ENCODE measurements at places on chromosomes 5 and 9. TPM values are rescaled to one million over a fixed set of nuclear protein-coding genes. Genes with fewer than 3 reads are reported as not detected.

GRCh38 chr5:42583322-42583721, 160.1 kb downstream of the GHR start:
- peak; percentile 34 for DNase-seq

- DNase-seq: peak; percentile 9
These were observed 101.0 kb downstream of the TMEM232 start for GRCh38 chr5:110625376-110625999.

DNA sequence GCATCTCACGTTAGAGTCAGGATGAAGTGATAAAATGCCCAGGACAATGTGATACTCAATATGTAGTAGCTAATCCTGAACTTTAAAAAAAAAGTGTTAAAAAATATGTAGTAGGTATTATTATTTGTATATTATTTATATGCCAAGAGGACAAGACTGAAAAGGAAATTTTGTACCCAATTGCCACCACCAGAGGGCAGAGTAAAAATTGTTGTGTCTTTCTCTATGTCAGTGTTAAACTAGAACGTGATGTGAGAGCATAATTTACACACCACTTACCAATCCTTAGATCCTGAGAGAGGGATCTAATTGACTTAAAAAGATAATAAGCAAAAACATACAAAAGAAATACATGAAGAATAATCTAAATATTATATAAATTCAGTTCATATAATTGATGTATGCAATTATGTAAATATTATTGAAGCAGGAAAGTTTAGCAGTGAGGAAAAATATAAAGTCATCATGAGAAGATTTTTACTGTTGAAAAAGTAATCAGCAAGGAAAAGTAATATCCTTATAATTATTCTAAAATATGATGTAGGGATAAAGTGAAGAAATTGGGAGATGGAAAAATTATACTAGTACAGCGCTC, 288.9 kb downstream of the RAB3C start:
- no peak for DNase-seq

DNA sequence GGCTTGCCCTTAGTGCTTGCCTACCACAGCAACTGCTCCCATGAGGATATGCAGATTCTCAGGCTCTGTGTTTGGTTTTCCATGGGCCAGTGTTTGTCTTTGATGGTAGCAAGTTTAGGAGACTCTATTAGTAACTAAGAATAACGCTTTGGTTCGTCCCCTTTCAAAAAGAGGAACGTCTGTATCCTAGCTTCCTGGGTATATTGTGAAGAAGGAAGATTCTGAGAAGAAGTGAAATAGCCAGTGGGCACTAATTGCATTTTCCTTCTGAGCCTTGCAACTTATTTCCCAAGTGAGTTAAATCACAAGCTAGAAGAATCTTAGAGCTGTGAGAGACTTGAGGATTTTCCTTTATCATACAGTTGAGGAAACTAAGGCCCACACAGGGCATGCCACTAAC, 376.8 kb downstream of the PIK3R1 start:
- DNase-seq: no peak

GRCh38 chr9:129735546-129735945, 17.3 kb downstream of the PTGES start:
- no peak for DNase-seq

- no peak for DNase-seq
These were observed 28.2 kb downstream of the MEF2C start for GRCh38 chr5:88854769-88855168.

GRCh38 chr5:62771341-62771740, 192.7 kb downstream of the LRRC70 start:
- no peak for DNase-seq

DNA sequence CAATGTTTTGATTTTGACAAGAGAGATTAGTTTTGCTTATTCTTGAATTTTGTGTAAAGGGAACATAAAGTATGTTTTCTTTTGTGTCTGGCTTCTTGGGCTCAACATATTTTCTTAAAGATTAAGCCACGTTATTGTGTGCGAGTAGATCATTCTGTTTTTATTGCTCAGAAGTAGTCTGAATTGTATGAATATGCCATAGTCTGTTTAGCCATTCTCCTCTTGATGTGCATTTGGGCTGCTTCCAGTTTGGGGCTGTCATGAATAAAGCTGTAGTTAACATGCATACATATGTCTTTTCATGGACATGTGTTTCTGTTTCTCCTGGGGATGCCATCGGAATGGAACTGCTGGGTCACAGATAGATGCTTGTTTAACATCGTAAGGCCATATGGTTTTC, 198.9 kb downstream of the FANCC start:
- DNase-seq: no peak

DNA sequence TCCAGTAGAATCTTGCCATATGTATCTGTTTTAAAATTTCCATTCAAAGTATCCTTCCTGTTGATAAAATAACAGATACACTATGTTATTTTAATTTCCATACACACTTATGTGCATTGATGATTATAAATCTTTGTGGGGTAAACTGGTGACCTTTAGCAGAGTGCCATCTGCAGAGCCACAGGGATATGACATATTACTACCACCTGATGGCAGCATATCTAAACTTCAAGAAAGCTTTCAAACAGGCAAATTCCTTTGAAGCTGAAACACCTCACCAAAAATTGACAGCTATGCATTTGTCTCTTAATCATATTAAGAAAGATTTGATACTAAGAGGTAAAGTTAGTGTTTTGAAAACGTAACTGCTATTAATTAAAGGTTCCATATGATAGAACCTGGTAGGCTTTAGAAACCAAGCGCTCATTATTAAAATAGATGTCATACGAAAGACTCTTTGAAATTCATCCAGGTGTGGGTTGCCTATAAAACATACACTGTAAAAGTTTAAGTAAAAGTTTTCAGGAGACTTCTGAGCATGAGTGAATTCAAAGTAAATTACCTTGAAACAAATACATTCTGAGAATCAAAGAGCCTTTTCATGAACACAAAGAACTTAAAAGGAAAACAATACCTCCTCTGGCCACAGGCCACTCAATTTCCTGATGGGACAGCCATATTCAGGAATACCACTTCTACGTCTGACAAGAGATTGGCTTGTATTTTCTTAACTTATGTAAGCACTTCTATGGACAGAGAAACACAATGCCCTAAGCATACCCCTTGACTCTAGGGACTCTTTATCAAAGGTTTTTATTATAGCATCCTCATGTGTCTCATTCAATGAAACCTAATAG, 93.3 kb downstream of the KIAA0825 start:
- DNase-seq: no peak

GRCh38 chr9:79975621-79976256, 404.0 kb downstream of the TLE4 start:
- DNase-seq: no peak

GRCh38 chr9:128106940-128107467, 20.5 kb downstream of the PTGES2 start:
- no peak for DNase-seq

DNA sequence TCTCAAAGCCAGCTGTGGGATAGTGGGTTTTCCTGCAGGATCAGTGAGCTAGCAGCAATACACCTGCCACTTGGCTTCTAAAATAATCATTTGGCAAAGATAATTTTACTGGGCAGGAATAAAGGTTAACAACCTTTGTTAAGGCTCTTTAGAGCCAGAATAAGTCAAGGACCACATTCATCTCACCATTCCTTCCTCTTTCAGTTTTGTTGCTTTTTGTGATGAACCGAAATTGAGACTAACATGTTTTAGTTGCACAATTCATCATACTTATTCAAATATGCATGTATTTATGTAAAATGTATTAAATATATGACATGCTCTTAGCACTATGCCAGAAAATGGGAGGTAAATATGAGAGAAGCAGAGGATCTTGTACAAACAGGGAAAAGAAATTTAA, 824.4 kb upstream of the TYRP1 start:
- DNase-seq: no peak

DNA sequence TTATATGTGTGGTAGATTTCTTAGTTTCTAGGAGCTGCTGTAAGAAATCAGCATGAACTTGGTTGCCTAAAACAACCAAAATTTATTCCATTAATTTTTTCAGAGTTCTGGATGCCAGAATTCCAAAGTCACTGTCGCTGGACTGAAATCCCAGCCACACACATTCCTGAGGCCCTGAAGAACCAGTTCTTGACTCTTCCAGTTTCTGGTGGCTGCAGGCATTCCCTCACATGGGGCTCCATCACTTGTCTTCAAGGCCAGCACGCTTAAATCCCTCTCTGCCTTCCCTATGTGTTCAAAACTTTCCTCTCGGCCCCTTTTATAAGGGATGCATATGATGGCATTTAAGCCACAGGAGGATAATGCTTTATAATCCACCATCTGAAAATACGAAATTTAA, 1237.5 kb upstream of the CDH9 start:
- DNase-seq: no peak

DNA sequence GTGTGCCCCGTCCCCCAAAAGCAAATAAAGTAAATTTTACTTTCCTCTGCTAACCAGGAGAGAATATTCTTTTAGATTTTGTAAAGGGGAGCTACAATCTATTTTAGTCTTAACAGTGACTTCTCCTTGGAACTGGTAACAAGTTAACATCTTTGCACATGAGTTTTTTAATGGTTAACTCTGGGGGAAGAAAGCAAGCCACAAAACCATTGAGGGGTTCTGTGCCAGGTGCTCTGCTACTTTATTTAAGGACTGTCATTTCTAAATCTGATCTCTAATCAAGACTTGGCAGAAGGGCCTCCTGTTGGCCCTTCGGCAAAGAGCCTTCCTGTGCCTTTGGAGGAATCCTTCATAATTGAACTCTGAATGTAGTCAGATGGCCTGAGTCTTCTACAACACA, 153.4 kb downstream of the SLC12A2 start:
- no peak for DNase-seq

DNA sequence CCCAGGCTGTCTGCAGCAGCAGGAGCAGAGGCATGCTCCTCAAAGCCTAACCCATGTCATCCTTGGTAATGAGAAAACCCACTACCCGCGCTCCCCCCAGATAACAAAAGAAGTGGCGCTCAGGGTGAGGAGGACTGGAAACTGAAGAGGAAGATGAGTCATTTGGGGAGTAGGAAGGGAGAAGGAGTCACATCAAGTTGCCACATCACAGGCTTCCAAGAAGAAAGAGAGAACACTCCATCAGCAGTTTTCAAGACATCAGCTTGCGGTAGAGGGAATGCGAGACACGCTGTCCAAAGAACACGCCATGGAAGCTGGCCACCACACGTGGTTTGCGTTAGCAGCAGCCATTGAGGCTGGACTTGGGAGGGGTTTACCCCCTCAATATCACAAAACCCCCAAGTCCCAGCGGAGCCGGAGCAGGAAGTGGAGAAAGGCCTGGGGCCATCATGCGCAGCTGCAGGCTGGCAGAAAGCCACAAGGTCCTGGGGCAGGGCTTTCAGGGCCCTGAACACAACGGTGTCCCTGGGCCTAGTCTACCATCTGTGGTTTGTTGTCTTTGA, 41.5 kb downstream of the SH3PXD2B start:
- DNase-seq: no peak

The CRB2 gene
- not detected for total RNA-seq

The RGS7BP gene
- total RNA-seq: 24.1 TPM

The PCDHGA2 gene
- 2.6 TPM for total RNA-seq

The SLC6A3 gene
- not detected for total RNA-seq

The GPR21 gene
- 1.1 TPM for total RNA-seq

The IL7R gene
- total RNA-seq: 0.82 TPM

The GBGT1 gene
- total RNA-seq: 4.3 TPM

Measured in glomerular endothelial cell (primary cell).